GM03348 (cell line): ENCODE measurements at places on chromosomes 1 and 21.

- DNase-seq, result no peak
Observed at GRCh38 chr21:44301141-44301540, 1.3 kb downstream of the PFKL start.

DNA sequence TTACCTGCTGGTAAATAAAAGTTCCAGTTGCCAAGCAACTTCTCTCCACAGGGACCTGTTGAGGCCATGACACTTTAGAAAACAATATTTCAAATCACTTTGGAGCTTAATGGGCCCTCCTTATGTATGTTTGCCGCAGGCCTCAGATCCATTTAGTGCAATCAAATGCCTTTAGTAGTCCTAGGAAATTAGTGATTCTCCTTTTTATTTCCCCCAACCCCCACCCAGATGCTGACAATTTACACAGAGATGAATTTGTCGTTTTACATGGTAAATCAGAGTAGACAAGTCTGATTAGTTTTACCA, 83.6 kb downstream of the CLIC4 start:
- no peak for DNase-seq

DNA sequence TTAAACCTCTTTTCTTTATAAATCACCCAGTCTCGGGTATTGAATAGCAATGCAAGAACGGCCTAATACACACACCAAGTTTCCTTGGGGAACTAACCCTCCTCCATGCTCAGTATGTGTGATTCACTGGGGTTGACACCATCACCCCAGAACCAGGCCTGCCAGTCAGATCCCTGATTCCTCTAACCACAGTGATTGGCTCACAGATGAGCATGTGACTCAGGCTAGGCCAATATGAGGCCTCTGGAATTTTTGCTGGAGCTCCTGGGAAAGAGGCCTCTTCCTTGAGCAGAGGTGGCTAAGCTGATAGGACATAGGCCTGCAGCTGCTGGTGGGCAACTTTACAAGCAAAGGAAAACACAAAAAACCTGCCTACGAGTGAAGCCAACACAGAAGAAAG, 74.7 kb upstream of the ZBTB40 start:
- DNase-seq, result peak; percentile 20

GRCh38 chr1:184191181-184191621, 139.7 kb downstream of the TSEN15 start:
- DNase-seq, result peak; percentile 85

DNA sequence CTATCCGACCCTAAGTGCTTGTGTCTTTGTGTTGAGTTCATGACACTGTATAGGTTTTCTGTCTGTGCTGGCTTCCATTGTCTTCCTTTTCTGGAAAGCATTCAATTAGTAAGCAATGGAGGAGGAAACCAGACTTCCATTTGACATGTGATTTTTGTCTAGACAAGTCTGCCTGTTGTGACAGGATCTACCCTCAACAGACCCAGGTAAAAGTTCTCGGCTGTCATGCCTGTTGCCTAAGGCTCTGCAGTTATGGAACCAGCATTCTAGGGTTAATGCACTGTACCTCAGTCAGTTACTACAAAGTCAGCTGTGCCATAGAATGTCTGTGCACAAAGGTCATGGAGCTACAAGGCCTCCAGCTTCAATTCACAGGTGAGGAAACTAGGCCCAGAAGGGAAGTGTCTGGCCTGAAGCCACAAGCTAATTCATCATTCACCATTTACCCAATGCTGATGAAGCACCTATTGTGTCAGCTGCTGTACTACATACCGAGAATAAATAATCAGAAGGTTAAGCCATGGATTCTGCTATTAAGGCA, 72.3 kb downstream of the PLPP3 start:
- DNase-seq, result no peak
